ENCODE measurements at places on chromosomes 11 and 22.

DNA sequence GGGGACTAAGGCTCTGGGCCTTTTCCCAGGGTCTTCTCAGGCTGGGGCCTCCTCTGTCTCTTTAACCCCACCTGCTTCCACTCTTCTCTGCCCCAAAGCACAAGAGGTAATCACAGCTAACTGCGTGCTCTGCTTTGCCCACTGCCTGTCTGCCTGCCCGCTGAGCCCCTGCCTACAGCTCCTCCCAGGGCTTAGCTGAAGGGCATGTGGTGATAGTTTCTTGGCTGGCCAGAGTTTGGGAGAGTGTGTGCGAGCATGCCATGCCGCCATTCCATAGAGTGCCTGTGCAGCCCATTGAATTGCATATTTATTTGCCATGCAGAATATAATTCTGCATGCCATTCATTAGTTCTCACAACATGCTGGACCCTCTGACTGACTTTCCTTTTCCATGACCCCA, 32.5 kb downstream of the PHLDB1 start:
- DNase-seq, result no peak

- DNase-seq, result no peak
Observed at GRCh38 chr11:70745941-70746340, 347.6 kb downstream of the CTTN start.

DNA sequence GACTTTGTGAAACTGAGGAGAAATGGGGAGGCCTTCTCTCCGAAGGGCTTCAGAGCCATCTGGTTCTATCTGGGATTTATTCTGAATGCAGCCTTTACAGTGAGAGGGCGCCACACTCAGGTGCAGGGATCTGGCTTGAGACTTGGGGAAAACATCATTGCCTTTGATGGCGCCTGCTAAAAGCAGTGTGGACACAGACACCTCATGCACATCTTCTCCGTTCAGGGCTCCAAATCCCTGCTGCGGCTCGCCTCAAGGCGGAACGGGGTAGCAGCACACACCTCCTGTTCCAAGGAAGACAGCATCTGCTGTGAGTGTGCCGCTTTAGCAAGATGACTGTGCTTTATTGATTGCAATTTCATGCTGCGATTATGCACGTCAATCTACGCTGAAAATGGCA, 37.1 kb upstream of the OLFML1 start:
- no peak for DNase-seq

GRCh38 chr11:17544181-17544622, at the start of gene USH1C:
Gene USH1C, minus strand, starts transcription at chr11:17544416. Its CDS starts 109 bp downstream, at chr11:17544307.
- DNase-seq, result no peak

GRCh38 chr11:76735841-76736240, 47.3 kb upstream of the TSKU start:
- no peak for DNase-seq

Data from left hindlimb (tissue), 1 donor.